ENCODE measurements at places on chromosomes 2 and 18.

- DNase-seq, result no peak
Observed at GRCh38 chr2:112959109-112959812, 18.5 kb upstream of the IL36G start.

DNA sequence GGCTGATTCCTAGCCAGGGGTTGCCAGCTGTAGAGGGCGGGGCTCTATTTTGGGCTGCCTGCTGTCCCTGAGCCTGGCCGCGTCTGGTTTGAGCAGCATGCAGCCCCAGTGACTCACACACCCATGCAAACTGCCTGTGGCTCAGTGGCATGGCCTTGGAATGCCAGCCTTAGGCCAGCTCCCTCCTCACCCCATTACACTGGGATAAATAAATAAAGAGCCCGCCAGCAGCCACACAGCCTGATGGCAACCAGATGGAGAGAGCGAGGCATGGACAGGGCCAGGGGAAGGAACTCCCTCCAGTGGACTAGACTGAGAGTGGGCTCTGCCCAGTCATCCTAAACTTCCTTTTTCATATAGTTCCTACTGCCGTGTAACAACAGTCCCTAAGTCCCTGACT lies 18.3 kb downstream of the NHEJ1 start:
- DNase-seq, result peak; percentile 90

DNA sequence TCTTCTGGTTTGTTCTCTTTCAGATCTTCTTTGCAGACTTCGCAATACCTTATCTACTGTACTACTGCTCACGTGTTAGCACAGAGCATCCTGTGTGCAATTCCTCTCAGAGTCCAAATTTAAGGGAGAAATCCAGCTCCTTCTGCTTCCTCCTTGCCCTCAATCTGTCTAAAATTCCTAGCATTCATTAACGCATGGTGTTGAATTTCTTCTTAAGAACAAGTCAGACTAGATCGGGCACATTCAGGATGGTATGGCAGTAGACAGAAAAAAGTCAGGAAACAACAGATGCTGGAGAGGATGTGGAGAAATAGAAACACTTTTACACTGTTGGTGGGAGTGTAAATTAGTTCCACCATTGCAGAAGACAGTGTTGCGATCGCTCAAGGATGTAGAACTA lies 206.1 kb upstream of the CDH7 start:
- no peak for DNase-seq

GRCh38 chr18:62863579-62864001 lies 148.2 kb downstream of the PHLPP1 start:
- DNase-seq, result no peak
